ENCODE measurements at places on chromosomes 16 and 17. TPM values are rescaled to one million over a fixed set of nuclear protein-coding genes. Genes with fewer than 3 reads are reported as not detected.

SLC5A10 gene
- total RNA-seq, result under 0.01 TPM

MYH1 gene
- not detected for total RNA-seq

KRT27 gene
- not detected for total RNA-seq

KLHL10 gene
- 0.33 TPM for total RNA-seq

Data from fibroblast of lung (primary cell).